Stimulated activated CD8-positive, alpha-beta memory T cell treated with anti-CD3 and anti-CD28 coated beads, Interleukin-4, amount 100 ng/mL, for 1 hour (primary cell): ENCODE measurements at places on chromosomes 7 and 10.

- no peak for DNase-seq
These were observed 118.6 kb downstream of the ZMIZ1 start for GRCh38 chr10:79187121-79187940.

- DNase-seq, result no peak
These were observed 949.4 kb upstream of the POT1 start for GRCh38 chr7:125878988-125879387.

GRCh38 chr7:73730485-73730884, 8.1 kb downstream of the ABHD11 start:
- no peak for DNase-seq

- DNase-seq, result no peak
These were observed 191.0 kb downstream of the MAD1L1 start for GRCh38 chr7:2041496-2042367.

DNA sequence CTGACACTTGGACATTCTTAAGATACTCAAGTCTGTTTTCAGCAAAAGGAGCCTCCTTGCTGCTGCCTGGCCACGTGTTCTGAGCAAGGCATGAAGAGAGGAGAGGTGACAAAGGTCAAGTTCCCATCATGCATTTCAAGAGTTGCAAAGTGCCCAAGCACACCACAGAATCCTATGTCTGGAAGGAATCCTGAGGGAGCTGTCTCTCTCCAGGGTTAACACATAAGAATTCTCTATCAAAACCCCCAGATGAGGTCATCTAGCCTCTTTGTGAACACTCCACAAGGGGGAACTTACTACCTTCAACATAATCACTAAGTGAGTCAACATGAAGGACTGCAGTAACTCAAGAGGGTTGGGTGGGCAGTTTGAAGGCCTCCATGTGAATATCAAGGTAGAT, 155.5 kb downstream of the RNF216 start:
- no peak for DNase-seq

DNA sequence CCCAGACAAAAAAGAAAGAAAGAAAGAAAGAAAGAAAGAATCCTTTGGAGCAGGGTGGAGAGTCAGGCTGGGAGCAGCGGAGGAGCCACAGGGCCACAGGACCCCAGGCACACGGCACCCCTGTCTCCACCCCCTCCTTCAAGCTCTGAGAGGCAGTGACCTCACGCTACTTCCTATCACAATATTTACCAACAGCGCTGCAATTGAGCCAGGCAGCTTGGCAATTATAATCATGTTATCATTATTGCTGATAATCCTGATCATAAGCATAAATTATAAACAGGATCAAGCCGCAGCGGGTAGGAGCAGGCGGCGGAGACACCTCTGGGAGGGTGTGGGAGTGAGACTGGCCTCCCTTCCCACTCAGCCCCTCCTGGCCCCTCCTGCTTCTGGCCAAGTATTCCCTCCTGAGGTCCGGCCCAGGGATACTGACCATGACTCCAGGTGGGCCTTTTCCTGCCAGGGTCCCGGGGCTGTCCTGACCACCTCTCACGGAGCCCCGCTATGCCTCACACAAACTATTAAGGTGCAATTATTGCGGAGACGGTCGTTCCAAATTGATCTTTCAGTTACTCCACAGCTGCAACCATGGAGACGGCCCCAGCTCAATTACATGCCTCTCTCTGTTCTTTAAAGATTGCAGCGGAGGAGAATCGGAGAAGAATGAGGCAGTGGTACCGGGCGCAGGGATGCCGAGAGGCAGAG, 10.0 kb upstream of the GTF2IRD1 start:
- no peak for DNase-seq

DNA sequence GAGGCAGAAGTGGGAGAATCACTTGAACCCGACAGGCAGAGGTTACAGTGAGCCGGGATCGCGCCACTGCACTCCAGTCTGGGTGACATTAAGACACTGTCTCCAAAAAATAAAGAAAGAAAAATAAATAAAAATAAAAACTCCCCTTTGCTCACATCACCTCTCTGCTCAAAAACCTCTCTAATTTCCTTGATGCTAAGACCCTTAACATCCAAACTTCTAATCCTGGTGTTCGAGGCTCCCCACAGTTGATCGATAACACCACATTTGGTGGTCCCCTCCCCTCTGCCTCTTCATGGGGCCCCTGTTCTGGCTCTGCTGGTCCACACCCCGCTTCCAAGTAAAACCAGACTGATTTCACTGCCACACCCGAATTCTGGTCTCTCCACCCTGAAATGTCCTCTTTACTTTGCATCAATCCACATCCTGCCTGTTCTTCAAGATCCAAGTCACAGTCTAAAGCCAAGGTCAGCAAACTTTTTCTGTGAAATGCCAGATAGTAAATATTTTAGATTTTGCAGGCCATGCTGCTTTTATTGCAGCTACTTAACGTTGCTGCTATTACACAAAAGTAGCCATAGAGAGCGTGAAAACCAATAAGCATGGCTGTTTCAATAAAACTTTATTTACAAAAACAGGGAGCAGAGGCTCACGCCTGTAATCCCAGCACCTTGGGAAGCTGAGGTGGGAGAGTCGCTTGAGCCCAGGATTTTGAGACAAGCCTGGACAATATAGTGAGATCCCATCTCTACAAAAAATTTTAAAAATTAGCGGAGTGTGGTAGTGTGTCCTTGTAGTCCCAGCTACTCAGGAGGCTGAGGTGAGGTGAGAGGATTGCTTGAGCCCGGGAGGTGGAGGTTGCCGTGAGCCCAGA, 11.8 kb downstream of the MOSPD3 start:
- DNase-seq, result no peak
